Activated effector memory CD4-positive, alpha-beta T cell treated with Interleukin-2 at 50 U/mL for 16 hours (primary cell): ENCODE measurements at places on chromosomes 2 and 18.

DNA sequence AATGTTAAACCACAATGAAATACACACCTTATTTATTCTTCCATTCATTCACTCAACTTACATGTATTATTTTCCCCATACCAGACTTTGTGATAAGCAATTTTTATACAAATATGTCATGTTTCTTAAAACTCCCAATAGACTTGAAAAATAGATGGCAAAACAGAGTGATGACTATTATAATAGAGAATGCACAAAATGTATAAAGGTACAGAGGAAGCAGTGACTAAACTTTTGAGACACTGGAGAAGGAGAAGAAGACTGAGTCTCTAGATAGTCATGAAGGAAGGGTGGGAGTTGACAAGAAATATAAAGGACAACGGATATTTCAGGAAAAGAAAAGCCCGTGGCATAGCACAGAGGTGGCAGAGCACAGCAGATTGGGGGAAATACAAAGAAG lies 198.1 kb upstream of the SLC39A10 start:
- DNase-seq = no peak

DNA sequence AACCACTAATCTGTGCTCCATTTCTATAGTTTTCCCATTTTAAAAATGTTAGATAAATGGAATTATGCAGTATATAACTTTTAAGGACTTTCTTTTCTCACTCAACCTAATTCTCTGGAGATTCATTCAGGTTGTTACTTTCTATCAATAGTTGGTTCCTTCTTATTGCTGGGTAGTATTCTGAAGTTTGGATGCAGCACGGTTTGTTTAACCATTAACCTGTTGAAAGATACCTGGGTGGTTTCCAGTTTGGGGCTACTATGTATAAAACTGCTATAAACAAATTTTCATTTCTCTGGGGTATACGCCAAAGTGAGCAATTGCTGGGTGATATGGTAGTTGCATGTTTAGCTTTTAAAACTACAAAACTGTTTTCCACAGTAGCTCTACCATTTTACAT lies 39.1 kb upstream of the MAPRE2 start:
- DNase-seq = no peak

- DNase-seq = no peak
These were observed 90.5 kb upstream of the MYO3B start for GRCh38 chr2:170087413-170087793.

GRCh38 chr2:175567435-175568061 lies 386.0 kb upstream of the ATP5MC3 start:
- no peak for DNase-seq

- no peak for DNase-seq
These were observed 28.5 kb upstream of the NOSTRIN start for GRCh38 chr2:168773719-168774521.

- DNase-seq = no peak
These were observed 49.8 kb upstream of the ALPP start for GRCh38 chr2:232328516-232329460.

DNA sequence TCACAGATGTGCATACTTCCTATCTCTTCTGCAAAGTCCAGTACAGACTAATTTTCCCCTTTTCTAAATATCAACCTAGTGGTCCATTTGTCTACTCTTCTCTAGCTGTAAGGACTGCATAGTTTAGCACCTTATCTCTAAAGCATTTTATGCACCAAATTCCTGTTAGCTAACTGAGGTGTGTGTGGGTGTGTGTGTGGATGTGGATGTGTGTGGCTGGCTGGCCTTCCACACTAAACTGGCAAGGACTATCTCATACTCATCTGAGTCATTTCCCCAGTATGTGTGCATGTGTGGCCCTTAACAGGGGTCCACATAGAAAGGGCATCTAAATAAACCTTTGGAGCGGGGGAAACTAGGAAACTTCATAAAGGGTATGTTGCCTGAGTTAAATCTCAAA lies 139.6 kb downstream of the TTC32 start:
- no peak for DNase-seq

GRCh38 chr2:152120430-152120829 lies 21.6 kb upstream of the CACNB4 start:
- no peak for DNase-seq

GRCh38 chr2:107648781-107649404 lies 177.8 kb upstream of the RGPD4 start:
- no peak for DNase-seq

DNA sequence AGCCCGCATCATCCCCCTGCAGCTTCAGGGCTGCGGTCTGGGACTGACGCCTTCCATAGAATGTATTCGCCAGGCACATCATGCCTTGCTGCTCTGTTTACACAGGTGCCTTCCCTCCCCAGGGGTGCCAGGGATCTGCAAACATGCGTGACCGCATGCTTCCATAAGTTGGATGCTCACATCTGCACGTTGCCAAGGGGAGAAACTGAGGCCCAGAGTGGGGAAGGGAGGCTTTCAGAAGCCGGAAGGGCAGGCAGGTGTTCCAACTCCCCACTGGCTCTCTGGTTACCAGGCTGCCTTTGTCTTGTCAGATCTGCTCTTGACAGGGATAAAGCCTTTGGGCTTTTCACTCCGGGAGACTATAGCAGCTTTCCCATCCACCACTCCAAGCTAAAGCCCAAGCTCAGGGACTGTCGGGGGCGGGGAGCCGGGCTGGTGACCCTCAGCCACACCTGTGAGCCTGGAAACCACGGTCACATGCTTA lies 125.8 kb upstream of the TNP1 start:
- DNase-seq = no peak

GRCh38 chr2:46435353-46435752 lies 44.0 kb upstream of the TMEM247 start:
- DNase-seq = no peak

GRCh38 chr18:24543795-24544498 lies 83.5 kb downstream of the HRH4 start:
- DNase-seq = no peak

GRCh38 chr18:7464245-7464966 lies 102.7 kb upstream of the PTPRM start:
- DNase-seq = no peak

DNA sequence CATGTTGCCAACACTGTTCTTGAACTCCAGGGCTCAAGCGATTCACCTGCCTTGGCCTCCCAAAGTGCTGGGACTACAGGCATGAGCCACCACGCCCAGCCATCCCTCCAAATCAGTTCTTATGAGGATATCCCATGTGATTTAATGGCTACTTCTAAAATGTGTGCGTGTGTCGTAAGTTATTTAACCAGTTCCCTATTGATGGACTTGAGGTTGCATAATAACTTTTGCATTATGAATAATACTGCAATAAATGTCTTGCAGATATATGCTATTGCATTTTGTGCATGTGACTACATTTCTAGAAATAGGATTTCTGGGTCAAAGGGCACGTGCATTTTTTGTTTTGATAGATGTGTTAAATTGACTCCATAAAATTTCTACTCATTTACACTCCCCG lies 19.0 kb downstream of the DIPK1C start:
- DNase-seq = no peak

- DNase-seq = no peak
These were observed 27.8 kb downstream of the ANKRD62 start for GRCh38 chr18:12121175-12122042.

DNA sequence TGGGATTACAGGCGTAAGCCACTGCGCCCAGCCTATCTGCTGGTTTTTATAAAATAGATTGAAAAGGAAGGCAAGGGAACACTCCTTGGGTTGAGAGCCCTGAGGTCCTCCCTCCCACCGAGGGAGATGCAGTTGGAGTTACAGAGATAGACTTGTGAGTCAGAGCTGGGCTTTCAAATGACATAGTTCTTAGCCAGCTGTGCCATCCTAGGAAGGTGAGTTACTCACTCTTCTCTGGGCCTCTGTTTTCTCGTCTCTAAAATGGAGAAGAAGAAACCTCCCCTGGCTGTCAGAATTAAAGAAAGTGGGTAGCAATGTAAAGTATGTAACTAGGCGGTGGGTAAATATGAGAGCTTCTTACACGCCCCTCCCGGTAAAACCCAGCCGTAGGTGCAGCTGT lies 2.4 kb downstream of the LRRFIP1 start:
- DNase-seq = no peak

DNA sequence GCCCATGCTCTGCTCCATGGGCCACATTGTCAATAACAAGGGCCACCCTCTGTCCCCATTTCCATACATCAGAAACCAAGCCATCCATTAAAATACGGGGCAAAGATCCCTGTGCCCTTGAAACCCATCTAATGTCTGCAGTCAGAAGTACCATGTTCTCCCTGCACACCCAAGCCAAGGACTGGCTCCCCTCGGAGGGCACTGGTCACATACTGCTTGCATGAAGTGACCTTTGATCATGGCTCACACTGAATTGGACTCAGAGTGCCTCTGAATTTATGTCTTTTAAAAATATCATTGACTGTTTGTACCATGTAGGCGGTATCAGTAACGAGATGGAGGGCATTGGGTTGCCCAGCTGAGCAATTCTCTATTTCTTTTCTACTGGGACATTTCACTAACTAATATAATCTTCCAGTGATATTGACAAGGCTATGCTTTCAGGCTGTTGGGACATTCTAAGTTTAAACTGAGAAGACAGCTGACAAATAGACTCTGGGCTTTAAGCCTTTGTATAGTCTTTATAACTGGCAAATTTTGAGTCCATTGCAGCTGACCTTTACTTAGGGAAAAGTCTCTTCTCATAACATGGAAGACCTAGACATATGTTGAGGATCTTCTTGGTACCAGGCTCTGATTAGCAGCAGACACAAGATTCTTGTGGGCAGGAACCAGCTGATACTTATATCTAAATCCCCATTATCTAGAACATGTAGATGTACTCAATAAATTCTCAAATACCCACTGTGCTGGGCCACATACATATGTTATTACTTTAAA lies 214.3 kb downstream of the MYCN start:
- no peak for DNase-seq

- no peak for DNase-seq
These were observed 3.1 kb upstream of the CPO start for GRCh38 chr2:206935991-206936842.

DNA sequence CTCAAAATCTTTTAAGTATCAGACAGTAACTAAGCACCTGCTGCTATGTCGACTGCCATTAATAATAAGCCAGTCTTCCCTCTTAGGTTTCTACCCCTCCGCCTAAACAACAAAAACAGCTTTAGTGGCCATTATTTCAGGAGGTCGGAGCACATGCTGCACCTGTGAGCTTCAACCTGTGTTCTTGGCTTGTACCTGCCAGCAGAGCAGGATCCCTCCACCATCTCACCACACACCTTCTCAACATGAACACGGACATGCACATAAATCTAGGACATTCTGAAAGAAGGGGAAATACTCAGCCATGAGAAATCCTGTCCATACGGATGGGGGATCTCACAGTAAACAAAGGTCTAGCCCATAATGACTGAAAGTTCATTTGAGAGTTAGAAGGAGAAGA lies 3.7 kb downstream of the CYB5A start:
- DNase-seq = no peak

DNA sequence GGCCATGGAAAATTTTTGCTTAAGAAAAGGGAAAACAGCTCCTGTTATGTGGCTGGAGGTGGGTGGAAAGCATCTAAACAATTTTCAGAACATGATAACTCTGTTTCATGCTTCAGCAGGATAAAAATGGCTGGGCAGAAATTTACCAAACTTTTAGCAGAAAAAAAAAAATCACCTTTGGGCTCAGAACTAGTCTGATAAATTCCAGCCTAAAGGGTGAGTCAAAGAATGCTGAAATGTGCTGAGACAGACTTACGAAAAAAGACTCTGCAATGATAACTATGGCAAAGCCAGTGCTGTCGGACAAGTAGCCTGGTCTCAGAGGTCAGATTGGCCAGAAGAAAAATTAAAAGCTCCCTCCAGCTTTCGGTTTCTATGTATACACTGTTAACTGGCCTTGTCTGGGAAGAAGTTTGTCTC lies 123.6 kb downstream of the LRATD1 start:
- no peak for DNase-seq

DNA sequence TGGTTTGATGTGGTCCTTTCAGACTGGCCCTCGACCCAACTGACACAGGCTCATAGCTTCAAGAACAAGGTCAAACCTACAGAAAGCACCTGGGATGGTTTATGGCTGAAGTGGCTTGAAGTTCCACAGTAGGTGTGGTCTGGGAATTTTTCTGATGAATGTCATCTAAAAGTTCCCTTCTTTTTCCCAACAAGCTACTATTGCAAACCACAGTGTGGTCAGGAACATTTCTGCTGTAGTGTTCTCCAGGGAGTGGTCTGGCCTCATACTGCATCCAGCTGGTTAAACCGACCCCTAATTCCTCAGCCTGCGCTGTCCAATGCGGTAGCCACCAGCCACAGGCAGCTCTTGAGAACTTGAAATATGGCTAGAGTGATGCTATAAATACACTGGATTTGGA lies 92.7 kb downstream of the FAM124B start:
- no peak for DNase-seq

GRCh38 chr2:854460-854859 lies 96.2 kb upstream of the SNTG2 start:
- DNase-seq = no peak

DNA sequence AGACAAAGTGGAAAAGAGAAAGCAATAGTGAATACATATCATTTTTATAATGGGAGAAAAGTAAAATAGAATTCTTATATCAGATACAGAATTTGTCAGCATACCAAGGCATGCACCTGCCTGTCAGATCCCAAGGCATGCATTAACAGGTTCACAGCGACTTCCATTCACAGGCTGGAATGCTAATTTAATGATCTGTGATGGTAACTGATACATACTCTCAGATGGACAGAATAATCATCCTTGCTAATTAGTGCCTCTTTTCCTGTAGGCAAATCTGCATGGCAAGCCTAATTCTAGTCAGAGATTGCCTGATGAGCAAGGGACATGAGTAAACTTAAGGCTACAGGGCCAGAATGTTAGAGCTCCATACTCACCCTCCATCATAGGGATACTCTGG lies 76.1 kb downstream of the PRKRA start:
- DNase-seq = no peak

DNA sequence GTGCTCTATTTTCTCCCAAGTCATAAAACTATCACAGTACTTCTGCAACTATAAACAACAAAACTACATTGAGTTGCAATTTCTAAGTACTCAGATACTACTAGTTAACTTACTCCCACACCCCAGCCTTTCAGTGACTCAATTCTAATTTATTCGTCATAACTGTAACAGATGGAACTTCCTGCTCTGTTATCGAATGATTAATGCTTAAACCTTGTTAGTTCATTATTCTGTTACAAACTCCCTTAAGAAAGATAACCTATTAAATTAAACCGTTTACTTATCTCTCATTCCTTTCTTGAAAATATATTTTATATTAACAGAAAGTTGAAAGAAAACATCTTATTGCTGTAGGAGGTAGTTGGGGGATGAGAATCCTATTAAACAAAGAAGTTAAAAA lies 17.0 kb downstream of the TNFAIP6 start:
- no peak for DNase-seq

GRCh38 chr2:85994421-85994777 lies 105.6 kb upstream of the ST3GAL5 start:
- DNase-seq = no peak

GRCh38 chr2:209473930-209474419 lies 50.1 kb downstream of the MAP2 start:
- DNase-seq = no peak

DNA sequence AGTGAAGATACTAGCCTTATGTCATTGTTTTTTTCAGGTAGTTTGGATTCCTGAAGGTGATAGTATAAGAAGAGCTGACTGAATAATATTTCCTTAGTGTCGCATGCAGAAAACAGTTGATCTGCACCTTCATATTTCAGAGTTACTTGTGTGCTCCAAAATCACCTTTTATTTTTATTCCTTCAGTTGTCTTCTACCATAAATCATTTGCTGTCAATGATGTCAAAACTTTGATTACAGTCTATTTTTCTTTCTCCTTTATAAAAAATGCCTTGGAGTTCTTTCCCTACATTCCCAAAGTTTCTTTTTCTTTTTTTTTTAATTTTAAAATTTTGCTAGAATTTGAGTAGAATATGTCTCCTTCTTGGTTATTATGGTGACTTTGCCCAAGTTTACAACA lies 142.3 kb downstream of the GULP1 start:
- no peak for DNase-seq
